Kidney epithelial cell (primary cell): ENCODE measurements at places on chromosomes 2 and 18.

- DNase-seq = no peak
Observed at GRCh38 chr2:226466124-226466523, 333.5 kb downstream of the IRS1 start.

GRCh38 chr18:74742573-74743243 is 145.0 kb downstream of the ZNF407 start:
- peak; percentile 44 for DNase-seq

DNA sequence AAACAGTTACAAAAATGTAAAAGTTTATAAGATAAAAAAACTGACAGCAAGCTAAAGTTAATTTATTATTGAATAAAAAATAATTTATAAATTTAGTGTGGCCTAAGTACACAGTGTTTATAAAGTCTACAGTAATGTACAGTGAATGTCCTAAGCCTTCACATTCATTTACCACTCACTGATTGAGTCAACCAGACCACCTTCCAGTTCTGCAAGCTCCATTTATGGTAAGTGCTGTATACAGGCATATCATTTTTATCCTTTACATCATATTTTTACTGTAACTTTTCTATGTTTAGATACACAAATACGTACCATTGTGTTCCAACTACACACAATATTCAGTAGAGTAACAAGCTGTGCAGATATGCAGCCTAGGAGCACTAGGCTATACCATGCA is 184.2 kb upstream of the LRATD1 start:
- DNase-seq = no peak

DNA sequence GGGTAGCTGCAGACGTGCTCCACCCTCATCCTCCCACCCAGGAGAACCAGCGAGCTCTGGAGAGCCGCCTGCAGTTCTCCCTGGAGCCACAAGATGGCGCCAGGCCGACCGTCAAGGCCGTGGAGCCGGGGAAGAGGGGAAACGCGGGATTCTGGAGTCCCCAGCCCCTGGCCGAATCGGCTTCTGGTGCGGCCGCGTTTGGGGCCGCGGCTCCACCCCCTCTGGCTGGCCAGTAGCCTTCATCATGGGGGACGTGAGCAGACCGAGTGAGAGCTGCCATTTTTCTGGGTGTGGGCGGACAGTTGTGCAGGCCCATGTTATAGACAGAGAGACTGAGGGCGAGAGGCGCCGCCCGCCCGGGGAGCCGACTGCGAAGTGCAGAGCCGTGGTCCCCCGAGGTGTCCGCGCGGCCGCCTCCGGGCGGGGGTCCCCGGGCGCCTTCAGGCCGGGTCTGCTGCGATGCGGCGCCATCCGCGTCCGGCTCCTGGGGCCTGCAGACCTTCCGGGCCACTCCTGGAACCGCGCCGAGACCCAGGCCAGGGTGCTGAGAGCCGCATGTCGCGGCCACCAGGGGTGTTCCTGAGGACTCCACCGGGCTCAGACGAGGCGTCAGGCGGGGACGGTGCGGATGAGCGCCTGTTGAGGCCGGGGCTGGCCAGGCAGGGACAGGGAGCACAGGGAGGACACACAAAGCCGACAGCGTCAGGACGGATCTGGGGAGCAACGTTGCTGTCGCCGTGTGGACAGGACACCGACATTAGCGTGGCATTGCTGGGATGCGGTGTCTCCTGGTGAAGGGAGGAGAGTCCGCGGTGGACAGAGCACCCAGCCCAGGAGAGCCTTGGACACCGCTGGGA is 418.2 kb upstream of the HS6ST1 start:
- no peak for DNase-seq

DNA sequence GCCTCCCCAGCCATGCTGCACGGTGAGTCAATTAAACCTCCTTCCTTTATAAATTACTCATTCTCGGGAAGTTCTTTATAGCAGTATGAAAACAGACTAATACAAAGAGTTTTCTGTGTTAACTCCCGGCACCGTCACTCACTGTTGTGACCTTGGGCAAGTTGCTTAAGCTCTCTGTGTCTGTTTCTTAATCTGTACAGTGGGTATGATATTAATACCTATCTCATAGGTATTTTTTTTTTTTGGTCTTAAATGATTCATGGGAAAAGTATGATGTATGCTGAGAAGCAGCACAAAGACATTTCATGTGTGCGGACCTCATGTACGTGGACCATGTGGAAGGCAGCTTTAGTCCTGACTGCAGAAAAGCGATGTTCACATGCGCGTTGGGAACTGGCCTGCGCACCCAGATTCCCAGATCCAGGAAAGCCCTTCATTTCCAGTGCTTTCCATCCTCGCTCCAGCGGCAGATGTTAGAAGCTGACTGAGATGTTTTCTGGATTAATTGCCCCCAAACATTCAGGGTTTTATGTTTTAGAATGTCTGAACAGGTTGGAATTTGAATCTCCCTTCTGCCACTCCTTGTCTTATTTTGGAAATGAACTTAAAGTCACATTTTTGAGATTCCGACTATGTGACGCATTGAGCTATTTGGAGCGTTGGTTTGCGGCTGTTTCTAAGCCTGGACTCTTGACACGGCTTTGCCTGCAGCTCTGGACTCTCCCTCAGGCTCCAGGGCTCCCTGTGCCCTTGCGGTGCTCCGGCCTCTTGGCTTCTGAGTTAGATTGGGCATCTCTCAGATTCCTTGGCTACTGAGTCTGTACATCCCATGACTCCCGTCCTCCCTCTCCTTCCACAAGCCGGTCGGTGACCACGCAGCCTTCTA is 61.4 kb downstream of the SLC4A3 start:
- peak; percentile 64 for DNase-seq

DNA sequence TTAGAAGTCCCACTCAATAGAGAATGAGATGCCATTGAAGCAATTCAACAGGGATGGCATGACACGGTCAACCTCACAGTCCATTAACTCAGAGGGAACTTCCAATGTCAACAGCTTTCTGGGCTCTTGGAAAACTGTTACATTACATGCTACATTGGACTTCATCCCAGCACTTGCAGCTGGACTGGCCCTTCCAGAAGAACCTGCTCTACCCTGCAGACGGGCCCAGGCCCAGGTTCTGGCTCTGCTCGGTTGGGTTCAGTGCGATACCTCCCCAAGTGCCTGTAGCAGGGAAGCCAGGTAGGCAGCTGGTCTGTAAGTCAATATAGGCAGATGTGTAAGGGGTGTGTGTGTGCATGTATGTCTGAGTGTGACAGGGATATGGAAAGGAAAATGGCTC is 12.9 kb downstream of the LAMA1 start:
- DNase-seq = peak; percentile 14

- DNase-seq = no peak
Observed at GRCh38 chr2:20877960-20878359, 55.1 kb upstream of the LDAH start.

DNA sequence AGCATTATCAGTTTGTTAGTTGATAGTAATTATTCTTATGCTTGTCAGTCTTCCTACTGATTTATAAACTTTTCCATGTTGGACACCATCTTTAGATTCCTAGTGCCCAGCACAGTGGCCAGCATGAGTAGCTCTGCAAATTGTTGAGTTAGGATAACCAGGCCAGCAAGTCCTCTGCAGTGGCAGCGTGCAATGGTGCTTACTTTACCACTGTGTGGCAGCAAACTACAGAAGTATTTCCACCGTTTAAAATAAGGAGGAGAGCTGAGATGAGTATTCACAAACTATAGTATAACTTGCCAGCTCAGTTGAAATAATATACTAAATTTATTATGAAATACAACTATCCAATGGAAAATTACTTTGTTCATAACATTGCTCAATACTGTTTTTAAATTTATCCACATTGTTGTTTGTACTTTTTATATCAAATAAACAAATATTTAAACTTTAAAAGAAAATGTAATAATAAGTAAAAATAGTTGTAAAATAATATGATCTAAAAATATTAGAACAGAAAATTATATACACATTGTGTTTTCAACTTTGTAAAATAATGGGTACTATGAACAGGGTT is 9.3 kb upstream of the THADA start:
- peak; percentile 35 for DNase-seq

- DNase-seq = no peak
Observed at GRCh38 chr2:99772591-99773331, 282.9 kb upstream of the REV1 start.

DNA sequence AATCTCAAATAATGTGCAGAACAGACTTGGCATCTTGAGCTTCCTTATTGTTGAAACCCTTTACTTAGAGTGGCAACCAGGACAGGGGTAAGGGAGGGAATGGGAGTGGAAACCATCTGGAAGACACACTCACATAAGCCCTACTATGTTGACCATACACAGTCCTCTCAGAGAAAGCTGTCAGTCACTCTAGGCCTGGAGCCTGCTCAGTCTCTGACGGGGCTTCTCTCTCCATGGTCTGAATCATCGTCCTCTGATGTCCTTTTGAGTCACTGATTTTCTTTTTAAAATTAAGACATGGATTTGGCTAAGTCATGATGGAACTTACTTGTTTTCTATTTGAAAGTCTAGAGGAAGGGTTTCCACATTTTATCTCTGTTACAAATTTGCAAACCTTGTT is 74.0 kb downstream of the MYO1B start:
- no peak for DNase-seq

DNA sequence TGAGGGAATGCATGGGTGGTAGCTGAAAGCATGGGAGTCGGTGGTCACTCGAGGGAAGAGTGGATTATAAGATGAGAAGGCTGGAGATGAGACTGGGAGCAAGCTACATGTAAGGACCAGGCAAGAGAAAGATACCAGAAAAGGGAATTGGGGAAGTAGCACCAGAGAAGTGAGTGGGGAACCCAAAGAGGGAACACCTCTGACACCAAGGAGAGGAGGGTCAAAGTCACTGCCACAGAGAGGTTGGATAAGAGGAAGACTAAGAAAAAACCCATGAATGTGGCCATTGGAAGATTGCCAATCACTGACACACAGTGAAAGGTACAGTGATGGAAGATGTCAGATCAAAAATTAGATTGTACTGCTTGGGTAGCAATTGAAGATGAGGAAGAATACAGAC is 473.9 kb downstream of the BCL11A start:
- no peak for DNase-seq

- DNase-seq = no peak
Observed at GRCh38 chr2:181850936-181851560, 40.5 kb upstream of the ITPRID2 start.

- no peak for DNase-seq
Observed at GRCh38 chr2:159933727-159934049, 128.7 kb downstream of the PLA2R1 start.

DNA sequence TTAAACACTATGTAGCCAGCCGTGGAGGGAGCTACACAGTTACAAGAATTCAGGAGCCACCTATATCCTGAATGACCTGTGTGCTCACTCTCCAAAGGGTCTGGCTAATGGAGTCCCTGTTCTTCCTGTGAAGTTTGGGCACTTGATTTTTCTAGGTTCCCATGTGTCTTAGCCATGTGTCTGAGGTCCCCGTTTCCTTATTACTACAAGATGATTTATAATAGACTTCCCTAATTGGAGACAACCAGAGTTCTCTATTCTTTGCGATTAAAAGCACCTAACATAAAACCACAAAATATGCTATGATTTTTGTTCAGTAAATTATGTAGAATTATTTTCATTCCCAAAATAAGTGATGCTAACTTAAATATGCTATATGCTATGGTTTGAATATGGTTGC is 83.4 kb downstream of the PDK1 start:
- no peak for DNase-seq

DNA sequence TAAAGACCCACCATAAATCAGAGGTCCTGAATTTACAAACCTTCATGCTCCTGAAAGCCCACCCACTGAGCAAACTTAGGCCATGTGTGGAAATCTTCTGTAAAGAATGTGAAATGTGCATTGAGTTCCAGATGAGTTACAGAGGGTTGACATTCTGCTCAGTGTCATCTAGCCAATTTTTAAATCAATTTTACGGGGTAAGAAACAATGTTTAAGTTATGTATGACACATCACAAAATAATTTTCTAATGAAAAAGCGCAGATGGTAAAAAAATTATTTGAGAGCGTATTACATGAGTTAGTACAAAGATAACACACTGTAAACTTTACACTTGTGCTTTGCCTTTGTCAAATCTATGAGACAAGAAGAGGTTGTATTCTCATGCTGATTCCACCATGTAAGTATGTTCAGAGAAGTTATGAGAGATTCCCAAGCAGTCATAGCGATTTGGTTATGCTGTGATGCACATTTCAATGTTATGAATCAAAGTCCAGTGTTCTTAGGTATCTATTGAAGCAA is 446.3 kb downstream of the ADCYAP1 start:
- DNase-seq = no peak

DNA sequence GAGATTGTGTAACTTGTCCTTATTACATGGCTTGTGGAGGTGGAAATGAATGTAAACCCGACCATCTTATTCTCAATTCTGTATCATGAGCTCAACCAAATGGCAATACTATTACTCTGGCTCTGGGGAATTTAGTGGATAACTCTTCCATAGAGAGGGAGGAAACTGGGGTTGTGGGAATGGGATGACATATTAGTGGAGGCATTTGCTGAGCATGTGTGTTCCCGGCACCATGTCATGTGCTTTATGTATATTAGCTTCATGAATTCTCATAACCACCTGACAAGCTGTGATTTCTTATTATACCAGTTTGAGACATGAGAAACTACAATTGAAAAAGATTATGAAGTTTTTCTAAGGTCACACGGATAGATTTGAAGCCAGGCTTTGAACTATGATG is 112.8 kb upstream of the TMEFF2 start:
- DNase-seq = no peak

DNA sequence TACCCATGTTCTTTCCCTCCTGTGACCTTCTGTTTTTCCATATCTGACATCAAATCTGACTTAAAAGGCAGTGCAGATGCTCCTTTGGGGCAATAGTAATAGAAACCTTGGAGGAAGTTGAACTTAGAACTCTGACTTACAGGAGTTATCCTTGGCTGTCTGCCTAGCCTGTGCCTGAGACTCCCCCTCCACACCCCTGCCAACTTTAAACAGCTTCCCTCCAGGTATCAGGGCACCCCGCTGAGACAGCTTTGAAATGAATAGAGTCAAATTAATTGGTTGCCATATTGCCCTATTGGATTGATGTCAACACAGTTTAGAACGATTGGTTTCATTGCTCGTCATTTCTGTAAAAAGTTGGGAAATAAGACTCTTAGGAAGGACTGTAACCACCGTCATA is 322.0 kb downstream of the PRKCE start:
- no peak for DNase-seq

DNA sequence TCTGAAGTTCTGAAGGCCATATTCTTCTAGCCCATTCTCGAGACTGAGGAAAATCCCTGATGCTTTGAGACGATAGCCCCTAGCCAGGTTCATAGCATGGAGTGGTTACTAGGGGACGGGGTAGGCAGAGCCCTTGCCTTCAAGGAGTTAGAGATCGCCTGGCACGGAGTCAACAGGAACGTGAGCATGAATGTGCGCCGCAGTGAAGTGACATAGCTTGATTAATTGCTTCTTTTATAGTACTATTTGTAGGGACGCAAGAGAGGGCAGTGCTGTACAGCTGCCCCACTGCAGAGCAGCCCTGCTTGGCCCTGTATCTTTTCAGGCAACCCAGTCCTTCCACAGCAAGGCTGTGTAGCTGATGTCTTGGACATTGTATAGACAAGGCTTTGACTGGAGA is 26.2 kb downstream of the HRH4 start:
- DNase-seq = no peak
